ENCODE measurements at places on chromosomes 4 and X.

DNA sequence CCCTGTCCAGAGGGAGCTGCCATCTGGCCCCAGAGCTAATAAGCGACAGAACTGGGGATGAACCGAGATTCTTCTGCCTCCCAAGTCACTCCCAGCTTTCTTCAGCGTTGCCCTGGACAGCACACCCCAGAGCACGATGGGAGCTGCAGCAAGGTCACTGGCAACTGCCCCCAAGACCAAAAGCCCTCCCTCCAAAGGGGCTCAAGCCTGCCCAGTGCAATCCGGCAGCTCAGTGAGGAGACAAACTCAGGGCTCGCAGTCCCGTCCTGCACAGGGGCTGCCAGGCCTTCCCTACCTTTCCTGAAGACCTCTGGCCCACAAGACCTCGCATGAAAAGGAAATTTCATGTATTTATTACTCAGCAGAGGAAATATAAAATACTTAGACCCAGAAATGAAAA is 174.8 kb downstream of the BCOR start:
- DNase-seq, result no peak

DNA sequence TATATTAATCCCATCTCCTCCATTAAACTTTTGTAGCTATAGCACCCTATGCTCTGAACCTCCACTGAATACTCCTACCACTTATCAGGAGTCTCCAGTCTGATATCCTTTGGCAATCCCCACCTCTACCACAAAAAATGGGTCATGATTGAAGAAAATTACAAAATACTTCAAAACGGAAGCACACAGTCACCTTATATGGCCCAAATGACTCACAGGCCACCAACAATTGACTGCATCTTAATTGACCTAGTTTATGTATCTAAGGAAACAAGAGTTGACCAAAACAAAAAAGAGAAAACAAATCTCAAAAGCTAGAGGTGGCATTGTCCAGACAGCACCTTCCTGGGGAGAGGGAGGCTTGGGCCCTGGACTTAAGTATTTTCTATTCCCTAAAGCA is 120.0 kb upstream of the DIAPH2 start:
- DNase-seq, result no peak

GRCh38 chr4:109156356-109156755 is 146.1 kb downstream of the COL25A1 start:
- DNase-seq, result no peak

DNA sequence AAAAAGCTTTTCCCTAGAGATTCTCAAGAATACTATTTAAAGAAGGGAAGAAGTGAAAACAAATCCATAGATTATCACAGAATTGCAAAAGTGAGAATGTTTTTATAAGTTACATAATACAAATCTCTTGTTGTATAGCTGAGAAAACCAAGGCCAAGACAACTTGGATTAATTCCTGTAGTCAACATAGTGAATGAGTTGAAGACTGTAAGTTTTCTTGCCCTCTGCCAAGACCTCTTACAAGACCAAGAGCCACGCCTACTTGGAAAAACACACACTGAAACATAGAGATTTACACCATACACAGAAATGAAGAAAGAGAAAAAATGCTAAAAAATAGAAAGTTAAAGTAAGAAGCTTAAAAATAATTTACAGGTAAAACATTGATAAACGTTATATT is 2024.0 kb downstream of the PCDH7 start:
- DNase-seq, result no peak

DNA sequence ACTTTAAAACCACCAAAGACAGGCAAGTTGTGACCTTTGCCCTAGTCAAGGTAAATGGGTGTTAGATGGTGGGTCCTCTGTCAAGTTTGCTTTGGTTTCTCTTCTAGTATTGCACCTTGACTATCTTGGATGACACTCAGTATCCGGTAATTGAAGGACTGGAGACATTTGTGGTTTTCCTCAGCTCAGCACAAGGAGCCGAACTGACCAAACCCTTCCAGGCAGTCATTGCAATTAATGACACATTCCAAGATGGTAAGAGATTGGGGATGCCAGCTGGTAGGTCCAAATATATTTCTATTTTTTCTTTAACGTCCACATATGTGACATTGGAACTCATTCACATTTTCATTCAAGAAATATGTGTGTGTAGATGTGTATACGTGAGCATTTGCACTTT is 69.3 kb upstream of the ANXA3 start:
- DNase-seq, result no peak

DNA sequence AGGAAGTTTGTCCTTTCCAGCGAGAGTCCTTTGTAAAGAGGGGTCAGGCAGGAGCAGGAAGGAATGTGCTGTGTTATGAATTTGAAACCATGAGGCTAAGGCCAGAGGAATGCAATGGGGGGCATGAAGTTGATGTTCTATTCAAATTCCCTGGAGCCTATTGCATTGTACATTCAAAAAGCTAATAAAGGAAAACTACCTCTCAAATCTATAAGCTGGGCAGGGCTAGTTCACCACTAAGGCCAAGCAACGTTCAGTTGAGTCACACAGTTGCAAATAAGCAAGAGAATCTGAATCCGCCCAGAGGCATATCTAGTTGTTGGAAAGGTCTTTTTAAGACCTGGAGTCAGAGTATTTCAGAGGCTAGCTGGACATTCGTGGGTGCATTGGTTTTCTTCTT is 148.3 kb downstream of the DCTD start:
- DNase-seq, result no peak

- DNase-seq, result no peak
Measured at GRCh38 chr4:147843162-147843561, 111.3 kb downstream of the ARHGAP10 start.

DNA sequence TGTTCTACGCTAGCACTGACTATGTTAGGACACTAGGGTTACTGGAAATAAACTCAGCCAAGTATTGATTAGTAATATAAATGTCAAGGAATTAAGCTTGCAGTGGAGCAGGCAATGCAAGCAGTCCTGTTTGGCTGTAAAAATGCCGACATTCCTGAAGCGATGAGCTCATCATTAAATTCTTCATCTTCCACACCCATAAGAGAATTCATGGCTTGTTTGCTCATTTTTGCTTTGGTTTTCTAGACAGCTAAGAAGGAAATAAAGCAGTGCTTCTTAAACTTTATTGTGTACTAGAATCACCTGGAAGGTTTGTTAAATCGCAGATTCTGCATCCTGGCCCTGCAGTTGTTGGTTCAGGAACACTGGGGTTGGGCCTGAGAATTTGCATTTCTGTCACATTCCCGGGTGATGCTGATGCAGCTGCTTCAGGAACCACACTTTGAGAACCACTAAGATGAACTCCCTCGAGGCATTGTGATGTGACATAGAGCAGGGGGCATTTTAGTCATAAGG is 17.8 kb downstream of the ANXA3 start:
- DNase-seq, result no peak

- peak; percentile 52 for DNase-seq
Measured at GRCh38 chrX:10011261-10011931, 44.2 kb downstream of the CLDN34 start.

- DNase-seq, result no peak
Measured at GRCh38 chr4:41748074-41748570, 403 bp downstream of the PHOX2B start.

- no peak for DNase-seq
Measured at GRCh38 chr4:165198329-165198728, 9.0 kb upstream of the KLHL2 start.

GRCh38 chr4:5780831-5781480 is 70.0 kb downstream of the EVC start:
- DNase-seq, result peak; percentile 26

DNA sequence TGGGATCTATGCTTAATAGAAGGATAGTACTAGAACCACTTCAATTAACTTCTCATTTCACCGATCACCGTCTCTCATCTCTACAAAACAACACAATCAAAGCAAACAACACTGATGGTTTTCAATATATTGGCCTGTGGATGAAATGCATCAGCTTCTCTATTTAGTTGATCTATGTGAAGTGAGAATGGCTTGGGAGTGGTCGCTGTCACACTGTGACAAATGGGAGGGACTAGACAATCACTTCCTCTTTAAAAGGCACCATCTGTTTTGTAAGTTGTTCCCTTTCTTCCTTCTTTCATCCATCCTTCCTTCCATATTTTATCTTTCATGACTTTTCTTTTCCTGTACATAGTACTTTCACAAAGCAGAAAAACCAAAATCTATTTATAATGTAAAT is 23.9 kb upstream of the NWD2 start:
- no peak for DNase-seq

DNA sequence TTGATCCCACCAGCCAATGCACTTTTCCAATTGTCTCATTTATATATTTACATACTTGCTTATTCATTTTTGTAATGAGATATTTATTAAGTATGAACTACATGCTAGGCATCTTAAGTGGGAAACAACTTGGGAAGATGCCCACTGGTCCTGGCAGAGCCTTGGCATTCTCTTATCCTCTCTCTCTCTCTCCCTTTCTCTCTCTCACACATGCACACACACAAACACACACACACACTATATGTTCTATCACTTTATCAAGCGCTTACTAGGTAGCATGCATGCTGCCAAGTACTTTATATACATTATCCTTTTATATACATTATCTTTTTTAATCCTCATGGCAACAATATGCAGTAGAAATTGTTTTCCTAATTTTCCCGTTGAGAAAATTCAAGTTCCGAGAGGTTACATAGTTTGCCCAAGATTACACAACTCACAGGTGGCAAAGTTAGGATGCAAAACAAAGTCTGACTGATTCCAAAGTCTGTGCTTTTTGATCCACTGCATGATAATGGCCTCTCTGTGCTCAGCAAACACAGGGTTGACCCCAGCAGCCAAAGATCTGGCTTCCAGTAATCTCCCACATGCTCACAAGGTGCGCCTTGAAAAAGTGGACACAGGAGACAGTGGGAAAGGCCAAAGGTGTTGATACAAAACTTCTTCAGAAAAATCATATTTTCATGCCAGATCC is 173.1 kb upstream of the KLF3 start:
- no peak for DNase-seq

DNA sequence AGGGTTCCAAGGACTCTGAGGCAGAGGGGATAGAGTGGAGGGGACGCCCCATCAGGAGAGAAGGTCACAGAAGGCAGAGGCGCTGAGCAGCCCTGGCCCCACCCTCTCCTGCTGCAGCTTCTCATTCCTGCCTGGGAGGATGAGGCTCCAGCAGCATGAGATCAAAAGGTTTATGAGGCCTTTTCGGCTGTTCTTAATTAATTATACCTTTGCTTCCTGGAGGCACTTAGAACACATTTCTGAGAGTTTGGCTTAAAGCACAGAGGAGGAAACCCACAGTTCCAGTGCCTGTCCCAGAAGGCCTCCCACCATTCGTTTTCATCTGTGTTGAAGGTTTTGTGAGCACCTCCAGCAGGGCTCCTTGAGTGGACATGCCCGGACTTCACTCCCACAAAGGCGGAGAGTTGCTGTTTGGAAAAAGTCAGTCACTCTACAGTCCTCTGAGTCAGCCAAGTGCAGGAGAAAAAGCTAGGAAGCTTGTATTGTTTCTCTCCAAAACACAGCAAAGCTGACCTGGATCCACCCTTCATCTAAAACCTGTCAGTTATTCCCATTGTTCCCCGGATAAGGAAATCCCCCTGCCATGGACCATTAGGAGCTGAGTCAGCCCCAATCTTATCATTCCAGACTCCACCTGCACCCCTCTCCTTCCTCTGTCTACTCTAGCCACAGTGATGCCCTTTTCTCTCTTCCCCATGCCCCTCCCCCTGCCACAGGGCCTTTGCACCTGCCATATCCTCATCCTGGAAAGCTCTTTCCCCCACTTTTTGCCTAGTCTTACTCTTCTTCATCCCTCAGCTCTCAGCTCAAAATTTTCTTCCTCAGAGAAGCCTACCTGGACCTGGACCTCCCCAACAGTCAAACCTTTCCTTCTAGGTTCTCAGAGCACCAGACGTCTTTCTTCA is 276.8 kb downstream of the FBXW7 start:
- DNase-seq, result no peak

DNA sequence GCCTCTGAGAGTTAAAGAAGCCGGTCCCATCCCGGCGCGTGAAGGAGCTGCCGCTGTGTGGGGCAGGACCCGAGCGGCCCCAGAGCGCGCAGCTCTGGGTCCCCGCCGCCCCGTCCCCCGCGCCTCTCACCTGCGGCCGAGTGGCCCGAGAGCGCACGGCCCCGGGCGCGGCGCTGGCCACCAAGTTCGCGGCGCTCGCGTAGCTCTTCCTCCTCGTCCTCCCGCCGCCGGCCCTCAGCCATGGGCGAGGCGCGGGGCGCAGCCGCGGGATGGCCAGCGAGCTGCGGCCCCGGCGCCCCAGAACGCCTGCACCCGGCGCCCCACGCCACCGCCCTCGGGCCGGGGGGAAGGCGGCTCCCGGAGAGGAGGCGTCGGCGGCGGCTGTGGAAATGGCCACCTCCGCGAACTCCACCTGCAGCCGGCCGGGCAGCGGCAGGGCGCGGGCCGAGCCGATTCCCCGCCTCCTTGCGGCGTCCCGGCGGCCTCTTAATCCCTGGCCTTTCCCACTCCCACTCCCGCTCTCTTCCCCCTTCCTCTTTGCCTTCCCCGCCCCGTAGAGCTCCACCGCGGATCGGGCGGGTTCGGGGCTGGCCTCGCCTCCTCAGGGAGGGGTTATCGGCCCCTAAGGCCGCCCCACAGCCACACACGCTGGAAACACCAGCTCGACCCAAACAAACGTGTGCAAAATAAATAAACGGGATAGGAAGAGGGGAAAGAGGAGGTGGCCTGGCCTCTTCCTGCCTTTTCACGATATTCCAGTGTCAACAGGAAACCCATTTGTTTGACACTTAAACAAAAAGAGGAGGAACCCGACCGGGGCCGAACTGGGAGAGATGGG is at the start of gene SH3D19:
Gene SH3D19 (minus strand): TSS at position 495 of the 838 bp plus-strand sequence. CDS start 253 bp downstream, at position 242.
- DNase-seq, result peak; percentile 71

- no peak for DNase-seq
Measured at GRCh38 chrX:64230123-64230970, at the start of gene ASB12. Gene ASB12 (minus strand): TSS chrX:64230607. CDS start chrX:64225650, 4,957 bp downstream.

- DNase-seq, result no peak
Measured at GRCh38 chr4:13704035-13704434, 76.5 kb upstream of the BOD1L1 start.

DNA sequence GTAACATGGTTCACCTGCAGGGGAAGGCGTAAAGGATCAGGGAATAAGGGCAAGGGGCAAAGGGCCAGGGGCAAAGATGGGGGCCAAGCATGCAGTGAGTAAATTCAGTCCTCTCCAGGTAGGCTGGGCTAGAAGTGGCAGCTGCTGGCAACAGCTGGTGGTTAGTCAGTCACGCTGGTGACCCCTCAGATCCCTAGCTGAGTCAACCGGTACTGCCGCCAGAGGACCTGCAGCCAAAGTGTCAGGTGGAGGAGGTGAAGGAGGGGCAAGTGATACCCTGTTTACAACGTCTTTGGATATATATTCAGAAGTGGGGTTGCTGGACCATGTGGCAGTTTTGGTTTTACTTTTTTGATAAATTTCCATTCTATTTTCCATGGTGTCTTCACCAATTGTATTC is 24.6 kb upstream of the NAP1L2 start:
- no peak for DNase-seq

GRCh38 chr4:109532182-109532581 is 27.9 kb upstream of the MCUB start:
- DNase-seq, result no peak

DNA sequence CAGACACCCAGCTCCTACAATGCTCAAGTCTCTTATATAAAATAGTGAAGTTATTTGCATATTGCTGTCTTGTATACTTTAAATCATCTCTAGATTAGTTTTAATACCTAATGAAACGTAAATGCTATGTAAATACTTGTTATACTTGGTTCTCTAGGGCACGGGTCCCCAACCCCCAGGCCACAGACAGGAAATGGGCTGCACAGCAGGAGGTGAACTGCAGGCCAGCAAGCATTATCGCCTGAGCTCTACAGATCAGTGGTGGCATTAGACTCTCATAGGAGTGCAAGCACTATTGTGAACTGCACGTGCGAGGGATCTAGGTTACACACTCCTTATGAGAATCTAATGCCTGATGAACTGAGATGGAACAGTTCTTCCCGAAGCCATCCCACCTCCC is 395.9 kb upstream of the EMCN start:
- no peak for DNase-seq

- no peak for DNase-seq
Measured at GRCh38 chrX:7159149-7159861, 11.4 kb upstream of the PUDP start.

All from lower leg skin (tissue), 4 donors.